Urothelium cell line (cell line): ENCODE measurements at places on chromosomes 6 and 20.

DNA sequence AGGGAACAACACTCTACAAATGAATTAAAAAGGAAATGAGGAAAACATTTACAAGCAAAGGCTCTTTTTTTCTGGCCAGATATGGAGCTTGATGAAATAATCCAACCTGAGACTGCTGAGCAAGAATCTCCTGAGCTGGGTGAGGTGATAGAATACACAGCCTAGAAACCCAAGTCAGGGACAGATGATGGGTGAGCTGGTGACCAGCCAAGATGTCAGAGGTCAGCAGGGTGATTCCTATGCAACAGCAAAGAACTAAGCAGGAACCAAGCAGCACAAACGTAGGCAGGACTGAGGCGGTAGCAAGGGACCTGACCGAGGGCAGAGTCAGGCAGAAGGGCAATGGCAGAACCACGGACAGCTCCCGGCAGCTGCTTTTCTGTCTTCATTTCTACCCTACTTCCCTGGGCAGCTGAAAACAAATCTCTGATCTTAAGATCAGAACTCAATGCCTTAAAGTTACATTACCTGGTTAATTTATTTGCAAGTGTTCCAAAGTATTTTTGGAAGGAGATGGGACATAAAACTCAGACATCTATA is 75.1 kb downstream of the CDC40 start:
- DNase-seq, result peak; percentile 38

- no peak for DNase-seq
These were observed 114.9 kb upstream of the BTN3A2 start for GRCh38 chr6:26249957-26250697.

- DNase-seq, result no peak
These were observed 248.8 kb upstream of the PRND start for GRCh38 chr20:4472906-4473305.

DNA sequence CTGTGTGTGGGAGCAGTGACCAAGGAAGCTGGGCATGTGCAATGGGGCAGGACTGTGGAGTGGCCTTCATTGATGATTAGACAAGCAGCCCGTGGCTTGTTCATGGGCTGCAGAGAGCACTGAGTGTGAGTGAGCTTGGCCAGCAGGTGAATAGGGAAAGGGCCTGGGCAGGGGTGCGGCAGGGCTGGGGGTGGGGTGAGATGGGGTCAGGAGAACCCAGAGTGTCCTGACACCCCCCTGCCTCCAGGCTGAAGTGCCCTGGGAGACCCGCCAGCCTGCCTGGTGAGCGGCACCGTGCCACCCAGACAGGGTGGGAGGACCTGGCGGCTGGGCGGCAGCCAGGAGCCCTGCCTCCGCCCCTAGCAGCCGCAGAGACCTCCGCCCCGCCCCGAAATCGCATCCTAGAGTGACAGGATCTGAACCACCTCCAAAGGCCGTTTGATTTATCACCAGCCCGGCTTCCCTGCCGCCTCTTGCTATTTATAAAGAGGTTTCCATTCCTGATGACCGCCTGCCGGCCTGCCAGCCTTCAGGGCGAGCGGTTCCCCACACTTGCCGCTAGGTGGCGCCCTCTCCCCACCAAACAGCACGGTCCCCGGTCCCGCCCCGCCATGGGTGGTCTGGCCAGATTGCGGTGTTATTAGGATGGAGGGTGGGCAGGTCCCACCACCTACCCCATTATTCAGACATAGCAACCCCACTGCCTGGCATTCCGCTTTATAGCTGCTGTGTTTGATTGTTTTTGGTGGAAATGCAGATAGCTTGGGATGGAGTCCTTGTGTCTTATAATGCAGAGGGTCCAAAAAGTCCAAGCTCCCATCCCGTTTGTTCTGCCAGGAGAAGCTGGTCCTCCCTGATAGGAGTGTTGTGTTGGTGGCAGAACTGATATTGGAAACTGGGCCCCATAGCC is 3.5 kb downstream of the MYLK2 start:
- DNase-seq, result peak; percentile 90

DNA sequence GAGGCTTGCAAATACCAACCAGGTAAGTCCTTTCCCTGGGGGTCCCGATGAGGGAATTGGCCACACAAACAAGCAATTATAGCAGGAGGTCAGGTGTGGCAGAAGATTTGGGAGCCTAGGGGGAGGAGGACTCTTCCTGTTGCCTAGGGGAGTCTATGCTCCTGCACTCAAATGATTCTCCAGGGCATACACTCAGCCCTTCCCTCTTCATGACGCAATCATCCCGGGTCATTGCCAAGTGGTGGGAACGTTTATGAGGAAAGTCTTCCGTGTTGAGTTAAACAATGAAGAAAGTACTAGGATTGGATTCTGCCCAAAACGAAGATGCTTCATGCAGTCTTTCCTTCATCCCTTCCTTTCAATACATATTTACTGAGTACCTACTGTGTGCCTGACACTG is 186.5 kb upstream of the TSHZ2 start:
- DNase-seq, result no peak

DNA sequence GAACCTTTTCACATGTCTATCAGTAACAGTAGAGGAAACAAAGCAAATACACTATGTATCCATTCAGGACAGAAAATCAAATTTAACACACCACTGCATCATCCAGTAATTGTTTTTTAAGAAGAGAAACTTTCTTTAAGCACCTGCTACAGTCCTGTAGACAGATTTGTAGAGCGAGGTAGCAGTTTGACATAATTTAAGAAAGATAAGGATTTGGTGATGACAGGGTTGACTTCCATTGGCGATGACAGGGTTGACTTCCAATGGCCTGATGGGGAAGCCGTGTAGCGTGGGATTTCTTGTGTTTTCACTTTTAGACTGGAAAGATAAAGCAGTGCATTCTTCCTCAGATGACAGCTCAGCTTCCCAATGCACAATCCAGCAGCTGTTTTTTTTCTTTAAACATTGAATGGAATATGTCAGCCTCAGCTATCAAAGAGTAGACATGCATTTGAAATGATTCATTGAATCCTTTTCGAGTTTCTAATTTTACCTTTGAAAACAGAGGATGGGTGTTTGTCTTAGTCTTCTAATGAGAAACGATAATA is 68.5 kb downstream of the ECT2L start:
- no peak for DNase-seq

DNA sequence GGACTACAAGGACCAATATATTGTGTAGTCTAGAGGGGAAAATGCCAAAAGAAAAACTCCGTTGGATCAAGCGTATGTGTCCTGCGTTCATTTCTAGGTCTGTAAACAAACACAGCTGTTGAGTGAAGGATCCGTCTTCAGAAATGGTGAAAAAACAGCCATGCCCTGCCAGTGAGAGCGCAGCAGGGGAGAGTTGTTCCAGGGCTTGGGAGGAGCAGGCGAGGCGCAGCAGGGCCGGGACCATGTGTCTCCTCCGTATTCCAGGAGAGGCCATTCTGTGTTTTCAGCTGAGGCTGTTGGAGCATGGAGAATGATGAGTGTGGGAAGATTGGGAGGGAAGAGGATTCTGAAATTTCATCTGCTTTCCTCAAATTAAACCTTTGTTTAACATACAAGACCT is 38.0 kb downstream of the BMP6 start:
- DNase-seq, result no peak
